ENCODE measurements at places on chromosomes 13 and 19. TPM values are rescaled to one million over a fixed set of nuclear protein-coding genes. Genes with fewer than 3 reads are reported as not detected.

GRCh38 chr13:25707726-25708125 lies 336.0 kb downstream of the ATP8A2 start:
- H3K27ac ChIP-seq = no peak overlapping the region
- H3K4me1 ChIP-seq = no peaks in the 10 kb centered on the region
- no peaks in the 10 kb centered on the region for H3K36me3 ChIP-seq
- no peak for DNase-seq
- no peak overlapping the region for H3K4me3 ChIP-seq
- H3K27me3 ChIP-seq = no peaks in the 10 kb centered on the region

- DNase-seq = no peak
- peaks cover 43% of the 10 kb centered on the region for H3K36me3 ChIP-seq
- H3K4me3 ChIP-seq = no peak overlapping the region
- H3K4me1 ChIP-seq = no peaks in the 10 kb centered on the region
These were observed 12.5 kb upstream of the RSPH6A start for GRCh38 chr19:45827459-45828093.

Gene SULT2B1
- not detected for polyA plus RNA-seq

- no peaks in the 10 kb centered on the region for H3K4me1 ChIP-seq
- no peaks in the 10 kb centered on the region for H3K27me3 ChIP-seq
- no peaks in the 10 kb centered on the region for H3K36me3 ChIP-seq
- DNase-seq = no peak
- H3K4me3 ChIP-seq = no peak overlapping the region
- H3K27ac ChIP-seq = no peak overlapping the region
These were observed 307.1 kb upstream of the ZNF507 start for GRCh38 chr19:32038021-32038920.

- no peaks in the 10 kb centered on the region for H3K4me1 ChIP-seq
- no peak overlapping the region for H3K4me3 ChIP-seq
- no peaks in the 10 kb centered on the region for H3K36me3 ChIP-seq
- no peak for DNase-seq
- no peak overlapping the region for H3K27ac ChIP-seq
- no peaks in the 10 kb centered on the region for H3K27me3 ChIP-seq
These were observed 25.1 kb downstream of the PPP1R37 start for GRCh38 chr19:45118106-45118505.

Gene ARRDC5
- not detected for polyA plus RNA-seq

DNA sequence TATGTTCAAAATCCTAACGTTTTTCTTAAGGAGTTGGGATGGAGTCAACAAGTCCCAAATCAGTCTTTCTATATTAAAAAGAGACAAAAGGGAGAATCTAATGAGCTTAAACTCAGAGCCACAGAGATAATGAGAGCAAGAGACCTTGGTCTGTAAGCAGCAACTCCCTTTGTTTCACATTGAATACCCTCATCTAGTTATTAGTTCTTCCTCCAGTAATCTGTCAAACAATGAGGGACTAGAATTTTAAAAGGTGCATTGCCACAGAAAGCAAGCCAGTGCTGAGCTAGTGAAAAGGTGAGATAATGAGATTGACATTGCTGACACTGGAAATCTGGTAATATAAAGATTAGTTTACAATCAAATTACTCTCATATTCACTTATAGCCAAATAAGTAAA lies 718.6 kb downstream of the DACH1 start:
- H3K36me3 ChIP-seq = no peaks in the 10 kb centered on the region
- H3K27ac ChIP-seq = no peak overlapping the region
- H3K27me3 ChIP-seq = no peaks in the 10 kb centered on the region
- H3K4me3 ChIP-seq = no peak overlapping the region
- no peaks in the 10 kb centered on the region for H3K4me1 ChIP-seq

Gene ZNF714
- polyA plus RNA-seq = 5.6 TPM

GRCh38 chr13:39685652-39686051 lies 30.2 kb downstream of the COG6 start:
- no peak overlapping the region for H3K4me3 ChIP-seq
- H3K27ac ChIP-seq = no peak overlapping the region
- H3K36me3 ChIP-seq = no peaks in the 10 kb centered on the region
- H3K27me3 ChIP-seq = no peaks in the 10 kb centered on the region
- no peak for DNase-seq

DNA sequence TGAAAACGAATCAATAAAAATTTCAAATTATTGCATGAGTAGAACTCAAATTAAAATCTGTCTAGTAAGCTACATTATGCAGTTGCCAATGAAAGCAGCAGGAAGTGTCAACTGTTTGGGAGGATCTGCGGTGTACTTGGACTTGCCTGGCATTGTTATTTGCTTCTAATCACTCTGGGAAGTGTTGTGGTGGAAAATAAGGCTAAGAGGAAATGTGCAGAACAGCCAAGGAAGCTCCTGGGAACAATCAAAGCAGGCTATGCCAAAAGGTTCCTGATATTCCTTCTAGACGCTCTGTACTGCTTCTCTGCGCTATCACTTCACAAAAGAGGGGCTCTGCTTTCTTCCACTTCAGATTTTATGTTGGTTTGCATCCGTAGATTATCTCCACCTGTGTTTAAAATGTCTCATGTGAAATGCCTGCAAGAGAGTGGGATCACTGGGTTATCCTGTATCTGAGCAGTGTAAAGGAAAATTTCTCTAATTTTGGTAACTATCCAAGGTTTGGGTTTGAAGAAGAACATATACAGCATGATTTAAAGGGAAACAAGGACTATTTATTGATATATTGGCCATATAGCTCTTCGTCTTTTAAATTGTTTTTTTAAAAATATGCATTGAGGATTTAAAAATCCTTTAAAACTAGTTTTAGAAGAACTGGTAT lies 182.7 kb upstream of the CSNK1A1L start:
- no peaks in the 10 kb centered on the region for H3K4me1 ChIP-seq
- no peak overlapping the region for H3K27ac ChIP-seq
- no peak overlapping the region for H3K4me3 ChIP-seq
- DNase-seq = no peak
- H3K27me3 ChIP-seq = no peaks in the 10 kb centered on the region

- no peak for DNase-seq
- H3K36me3 ChIP-seq = no peaks in the 10 kb centered on the region
- H3K27ac ChIP-seq = no peak overlapping the region
- H3K4me1 ChIP-seq = no peaks in the 10 kb centered on the region
- H3K27me3 ChIP-seq = no peaks in the 10 kb centered on the region
- no peak overlapping the region for H3K4me3 ChIP-seq
These were observed 86.4 kb downstream of the TSC22D1 start for GRCh38 chr13:44489751-44490150.

Gene BRME1
- 0.29 TPM for polyA plus RNA-seq

Gene KCNC3
- polyA plus RNA-seq = 0.01 TPM

Gene KIR2DL3
- polyA plus RNA-seq = not detected

Gene HSH2D
- polyA plus RNA-seq = not detected

DNA sequence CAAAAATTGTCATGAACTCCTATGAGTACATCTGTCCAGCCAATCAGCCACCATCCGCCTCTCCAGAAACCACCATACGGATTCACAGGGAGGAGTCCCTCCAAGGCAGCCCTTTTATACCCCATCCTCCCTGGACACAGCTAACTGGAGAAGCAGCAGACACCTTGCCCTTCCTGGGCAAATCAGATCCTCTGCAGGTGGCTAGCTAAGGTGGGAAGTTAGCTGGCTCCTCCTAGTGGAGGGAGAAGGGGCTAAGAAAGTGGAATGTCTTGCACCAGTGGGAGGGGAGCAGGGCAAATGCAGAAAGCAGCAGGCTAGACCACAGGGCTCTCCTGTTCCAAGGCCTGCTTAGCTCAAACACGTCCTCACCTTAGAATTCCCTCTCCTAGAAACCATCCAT lies 46.2 kb upstream of the UQCRFS1 start:
- H3K4me3 ChIP-seq = no peak overlapping the region
- no peaks in the 10 kb centered on the region for H3K27me3 ChIP-seq
- no peak for DNase-seq

DNA sequence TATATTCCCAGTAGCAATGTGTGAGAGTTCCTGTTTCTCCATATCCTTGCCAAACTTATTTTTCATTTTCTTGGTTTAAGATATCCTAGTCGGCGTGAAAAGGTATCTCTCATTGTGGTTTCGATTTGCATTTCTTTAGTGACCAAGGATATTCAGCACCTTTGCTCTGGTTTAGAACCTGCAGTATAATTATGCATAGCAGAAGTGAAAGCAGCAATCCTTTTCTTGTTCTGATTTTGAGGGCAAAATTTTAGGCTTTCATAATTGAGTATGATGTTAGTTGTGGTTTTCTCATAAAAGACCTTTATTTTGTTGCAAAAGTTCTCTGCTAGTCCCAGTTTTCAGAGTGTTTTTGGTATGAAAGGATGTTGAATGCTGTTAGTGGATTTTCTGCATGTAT lies 491.0 kb downstream of the FGF9 start:
- H3K4me1 ChIP-seq = no peaks in the 10 kb centered on the region
- DNase-seq = no peak
- no peaks in the 10 kb centered on the region for H3K27me3 ChIP-seq
- H3K27ac ChIP-seq = no peak overlapping the region
- H3K4me3 ChIP-seq = no peak overlapping the region

Gene PLK5
- polyA plus RNA-seq = not detected

Gene CASP14
- not detected for polyA plus RNA-seq

DNA sequence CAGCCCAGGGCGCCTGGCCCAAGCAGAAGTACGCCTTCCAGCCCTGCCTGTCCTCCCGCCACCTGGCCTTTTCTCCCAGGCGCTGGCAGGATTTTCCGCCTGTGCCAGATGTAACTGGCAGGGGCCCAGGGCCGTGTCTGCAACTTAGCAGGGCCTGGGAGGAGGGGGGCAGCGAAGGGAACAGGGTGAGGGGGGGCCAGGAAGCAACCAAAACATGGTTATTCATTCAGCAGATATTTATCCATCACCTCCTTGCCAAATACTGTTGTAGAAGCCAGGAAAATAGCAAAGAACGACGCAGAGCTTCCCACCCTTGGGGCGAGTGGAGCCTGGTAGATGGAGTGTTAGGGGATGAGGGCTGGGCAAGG lies 5.6 kb downstream of the TLE6 start:
- peaks cover 7% of the 10 kb centered on the region for H3K27me3 ChIP-seq
- peaks cover 11% of the 10 kb centered on the region for H3K4me1 ChIP-seq
- H3K4me3 ChIP-seq = no peak overlapping the region
- DNase-seq = peak; percentile 84
- H3K27ac ChIP-seq = peak overlapping the region; percentile 78

- H3K4me3 ChIP-seq = peak overlapping the region; percentile 61
- peak overlapping the region; percentile 94 for H3K27ac ChIP-seq
- H3K4me1 ChIP-seq = peaks cover 8% of the 10 kb centered on the region
- no peaks in the 10 kb centered on the region for H3K27me3 ChIP-seq
These were observed 19.1 kb downstream of the SYDE1 start for GRCh38 chr19:15126131-15126910.
